ENCODE measurements at places on chromosomes 6 and 20.

GRCh38 chr6:104885518-104886043 lies 25.9 kb upstream of the HACE1 start:
- DNase-seq: no peak

- no peak for DNase-seq
Observed at GRCh38 chr6:14857001-14857400, 388.9 kb upstream of the JARID2 start.

GRCh38 chr6:1254326-1254725 lies 57.6 kb upstream of the FOXQ1 start:
- no peak for DNase-seq

DNA sequence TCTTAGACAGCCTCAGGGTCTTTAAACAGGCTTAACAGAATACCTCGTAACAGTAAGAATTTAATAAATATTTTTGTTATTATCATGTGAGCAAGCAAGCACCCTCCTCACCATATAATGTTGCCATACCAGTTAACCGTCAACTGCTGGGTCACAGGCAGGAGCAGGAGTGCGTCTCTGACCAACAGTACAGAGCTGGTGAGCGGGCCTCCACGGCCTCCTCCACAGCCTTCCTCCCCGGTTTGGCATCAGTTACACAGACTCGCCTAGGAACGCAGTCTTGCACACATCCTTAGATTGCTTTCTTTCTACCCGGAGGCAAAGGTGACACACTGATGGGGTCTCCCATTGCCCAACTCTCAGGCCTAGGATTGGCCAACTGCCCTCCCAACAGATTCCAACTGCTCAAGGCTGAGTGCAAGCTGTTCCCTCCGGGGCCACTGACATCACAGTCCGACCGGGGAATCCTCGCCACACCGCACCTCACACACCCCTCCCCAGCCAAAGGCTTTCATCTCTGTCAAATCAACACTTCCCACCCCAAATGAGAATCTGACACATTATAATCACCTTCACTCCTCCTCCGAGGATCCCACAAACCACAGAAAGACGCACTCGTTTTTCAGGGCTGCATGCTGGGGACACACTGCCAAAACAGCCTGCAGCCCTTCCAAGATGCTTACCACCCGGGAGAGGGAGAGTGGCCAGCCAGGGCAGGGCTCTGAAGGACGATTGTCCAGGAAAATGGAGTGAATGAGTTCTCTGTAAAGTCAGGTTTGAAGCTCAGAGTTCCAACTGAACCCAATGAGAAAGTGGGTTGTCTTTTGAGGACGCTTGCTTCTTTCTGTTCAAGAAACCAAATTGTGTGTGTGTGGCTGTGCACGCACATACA lies 63.2 kb downstream of the PDE10A start:
- no peak for DNase-seq

- no peak for DNase-seq
Observed at GRCh38 chr6:25004357-25004756, 68.6 kb upstream of the RIPOR2 start.

GRCh38 chr6:34096814-34097213 lies 49.1 kb downstream of the GRM4 start:
- DNase-seq: no peak

GRCh38 chr20:49534255-49534712 lies 33.7 kb downstream of the PTGIS start:
- peak; percentile 75 for DNase-seq

DNA sequence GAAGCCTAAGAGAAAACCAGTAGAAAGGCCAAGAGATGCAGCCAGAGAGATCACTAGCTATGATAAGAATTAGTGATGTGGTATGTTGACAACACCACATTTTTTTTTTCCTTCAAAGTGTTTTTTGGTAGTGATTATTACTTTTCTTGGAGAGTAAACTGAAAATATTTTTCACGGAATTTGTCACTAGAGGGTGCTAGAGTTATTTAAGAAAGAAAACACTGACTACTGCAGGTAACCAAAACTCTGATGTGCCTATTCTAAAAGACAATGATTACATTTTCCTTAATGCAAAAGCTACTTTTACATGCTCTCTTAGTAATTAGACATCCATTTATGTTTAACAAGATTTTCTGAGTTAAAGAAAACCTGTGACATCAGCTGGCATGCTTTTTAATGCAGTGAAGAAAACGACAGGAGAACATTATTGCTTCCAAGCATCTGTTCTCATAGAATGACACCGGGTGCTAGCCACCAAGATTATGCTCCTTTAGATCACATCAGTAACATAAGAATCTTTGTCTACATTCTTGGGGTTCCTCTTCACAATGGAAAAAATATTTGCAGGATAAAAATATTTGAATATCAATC lies 28.8 kb downstream of the RWDD2A start:
- peak; percentile 9 for DNase-seq

DNA sequence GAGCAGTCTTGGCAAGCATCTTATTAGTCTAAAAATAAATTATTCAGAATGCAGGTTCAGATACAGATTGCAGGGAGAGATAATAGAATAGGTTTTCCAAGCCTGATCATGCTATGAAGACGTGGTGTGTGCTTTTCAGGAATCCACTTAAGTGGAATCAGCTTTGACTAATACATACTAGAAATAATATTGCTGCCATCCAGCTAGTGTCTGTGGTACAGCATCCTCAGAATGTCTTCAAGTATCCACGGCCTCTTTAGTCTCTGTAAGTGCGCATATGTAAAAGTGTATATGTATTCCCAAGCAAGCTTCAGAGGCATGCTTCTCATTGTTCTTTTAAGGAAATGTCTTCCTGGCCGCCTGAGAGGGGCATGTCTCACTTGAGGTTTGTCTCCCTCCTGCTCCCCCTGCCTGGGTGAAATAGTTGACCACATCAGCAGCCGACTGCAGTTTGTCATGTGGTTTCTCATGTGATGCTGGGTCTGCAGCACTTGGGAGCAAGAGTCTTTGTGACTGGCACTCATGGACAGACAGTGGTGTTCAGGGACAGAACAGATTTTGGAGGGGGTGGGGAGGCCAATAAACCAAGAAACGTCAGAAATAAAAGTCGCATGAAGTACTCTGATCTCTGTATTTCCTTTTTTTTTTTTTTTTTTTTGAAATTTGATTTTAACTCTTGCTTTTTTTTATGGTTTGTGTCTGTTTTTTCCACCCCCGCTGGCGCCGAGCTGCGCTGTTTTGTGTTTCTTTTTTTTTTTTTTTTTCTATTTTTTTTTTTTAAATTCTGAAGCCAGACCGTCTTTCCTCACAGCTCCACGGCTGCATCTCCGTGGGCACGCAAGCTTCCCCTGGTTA lies 150.8 kb downstream of the PRL start:
- DNase-seq: peak; percentile 11

DNA sequence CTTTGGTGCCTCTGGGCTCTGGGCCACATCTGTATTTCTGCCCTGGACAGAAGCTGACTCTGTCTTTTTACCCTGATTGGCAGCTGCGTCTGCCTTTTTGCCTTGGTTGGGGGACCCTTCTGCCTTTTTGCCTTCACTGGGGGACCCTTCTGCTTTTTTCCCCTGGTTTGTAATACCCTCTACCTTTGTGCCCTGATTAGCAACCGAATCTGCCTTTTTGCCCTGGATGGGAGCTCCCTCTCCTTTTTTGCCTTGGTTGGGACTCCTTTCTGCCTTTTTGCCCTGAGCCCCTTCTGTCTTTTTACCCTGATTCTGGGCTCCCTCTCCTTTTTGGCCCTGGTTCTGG lies 23.4 kb downstream of the RRBP1 start:
- DNase-seq: no peak

- no peak for DNase-seq
Observed at GRCh38 chr6:112021691-112022310, 32.1 kb upstream of the CCN6 start.

DNA sequence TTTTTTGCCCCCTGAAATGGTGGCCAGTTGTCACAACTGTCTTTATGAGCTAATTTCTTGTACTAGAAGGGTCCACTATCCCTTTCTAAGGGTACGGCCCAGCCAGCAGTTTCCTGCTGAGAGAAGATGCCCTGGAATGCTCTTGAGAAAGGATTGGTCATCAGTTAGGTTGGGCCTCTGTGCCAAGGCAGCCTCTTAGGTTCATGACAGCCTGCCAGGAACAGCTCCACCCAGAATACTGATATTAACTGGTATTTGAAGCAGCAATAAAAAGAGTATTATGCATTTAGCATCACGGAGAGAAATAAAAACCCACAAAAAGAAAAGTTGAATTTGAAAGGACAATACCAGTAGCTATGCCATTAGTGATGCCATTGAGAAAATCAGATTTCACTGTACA lies 9.0 kb upstream of the HINT3 start:
- no peak for DNase-seq

- no peak for DNase-seq
Observed at GRCh38 chr6:144144996-144145395, 5.3 kb upstream of the STX11 start.

DNA sequence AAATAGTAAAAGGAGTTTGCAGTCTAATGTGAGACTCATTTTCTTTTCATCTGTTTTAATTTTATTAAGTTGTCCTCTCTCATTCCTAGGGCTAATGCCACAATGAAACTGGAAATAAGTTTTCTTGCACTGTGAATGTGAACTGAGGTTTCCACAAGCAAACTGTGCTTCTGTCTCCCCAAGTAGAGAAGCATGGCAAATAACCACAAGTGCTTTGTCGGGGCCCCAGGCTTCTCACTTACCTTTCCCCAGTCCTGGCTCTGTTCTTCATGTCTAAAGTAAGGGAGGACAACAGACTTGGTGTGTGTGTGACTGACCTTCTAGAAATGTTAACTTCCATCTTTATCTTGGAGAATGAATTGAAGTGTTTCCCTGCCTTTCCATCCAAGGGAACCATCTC lies 80.8 kb downstream of the CBFA2T2 start:
- no peak for DNase-seq

GRCh38 chr6:31711233-31711632 lies 3.9 kb upstream of the LY6G6D start:
- no peak for DNase-seq

GRCh38 chr20:10619427-10619826 lies 54.4 kb downstream of the JAG1 start:
- no peak for DNase-seq

DNA sequence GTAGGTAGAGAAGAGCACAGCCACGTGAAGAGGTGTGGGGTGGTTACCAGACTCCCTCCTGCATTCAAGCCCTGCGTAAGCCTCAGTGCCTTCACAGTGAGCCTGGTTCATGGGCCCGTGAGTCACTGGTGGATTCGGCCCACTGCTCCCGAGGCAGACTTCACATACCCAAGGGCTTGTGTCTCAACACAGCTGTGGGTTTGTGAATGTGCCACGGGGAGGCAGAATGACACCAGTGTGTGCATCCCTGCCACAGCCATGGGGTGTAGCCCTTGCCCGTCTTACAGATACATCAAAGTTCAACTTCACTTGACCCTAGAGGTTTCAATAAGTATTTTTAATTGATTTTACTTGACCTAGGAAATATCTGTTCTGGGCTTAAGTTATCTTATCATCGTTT lies 108.5 kb downstream of the MAP3K4 start:
- DNase-seq: no peak

- DNase-seq: no peak
Observed at GRCh38 chr6:102039441-102039840, 645.9 kb downstream of the GRIK2 start.

GRCh38 chr6:89828988-89829471 lies 650 bp upstream of the CASP8AP2 start:
- no peak for DNase-seq

GRCh38 chr6:84605298-84605697 lies 159.1 kb downstream of the TBX18 start:
- DNase-seq: no peak

- peak; percentile 76 for DNase-seq
Observed at GRCh38 chr6:138161338-138162110, at the start of gene ARFGEF3. ARFGEF3 (plus strand) TSS chr6:138161939; CDS start chr6:138162087, 148 bp downstream.

GRCh38 chr6:133424359-133424758 lies 183.2 kb downstream of the EYA4 start:
- DNase-seq: no peak

GRCh38 chr6:44538131-44538806 lies 150.8 kb downstream of the CDC5L start:
- no peak for DNase-seq

- DNase-seq: no peak
Observed at GRCh38 chr6:133833949-133834359, 55.0 kb upstream of the TCF21 start.

DNA sequence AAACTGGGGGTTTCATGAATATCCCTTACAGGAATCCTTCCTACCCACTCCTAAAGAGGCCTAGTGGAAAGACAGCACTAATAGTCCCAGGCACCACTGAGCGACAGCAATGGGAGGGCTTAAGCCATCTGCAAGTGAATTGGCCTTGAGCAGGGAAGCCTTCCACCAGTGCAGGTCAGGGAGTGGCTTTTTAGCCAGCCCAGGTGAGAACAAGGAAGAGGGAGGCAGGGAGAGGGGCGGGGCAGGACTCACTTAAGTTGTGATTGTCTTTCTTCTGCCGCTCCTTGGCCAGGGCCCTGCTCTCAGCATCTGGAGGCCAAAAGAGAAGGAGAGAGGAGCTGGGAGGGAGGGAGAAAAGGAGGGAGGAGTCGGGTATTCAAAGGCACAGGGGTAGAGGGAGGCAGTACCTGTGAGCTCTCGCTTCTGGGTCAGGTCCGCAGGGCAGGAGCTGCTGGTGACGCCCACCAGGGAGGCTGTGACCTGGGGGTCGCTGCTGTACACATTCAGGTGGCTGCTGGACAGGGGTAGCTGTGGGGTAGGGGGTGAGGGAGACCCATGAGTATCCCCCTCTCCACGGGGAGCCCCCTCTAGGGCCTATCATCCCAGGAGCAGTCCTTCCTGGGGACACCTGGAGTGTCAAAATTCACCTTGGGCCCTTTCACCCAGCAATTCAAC lies 47.8 kb downstream of the TFEB start:
- DNase-seq: no peak

DNA sequence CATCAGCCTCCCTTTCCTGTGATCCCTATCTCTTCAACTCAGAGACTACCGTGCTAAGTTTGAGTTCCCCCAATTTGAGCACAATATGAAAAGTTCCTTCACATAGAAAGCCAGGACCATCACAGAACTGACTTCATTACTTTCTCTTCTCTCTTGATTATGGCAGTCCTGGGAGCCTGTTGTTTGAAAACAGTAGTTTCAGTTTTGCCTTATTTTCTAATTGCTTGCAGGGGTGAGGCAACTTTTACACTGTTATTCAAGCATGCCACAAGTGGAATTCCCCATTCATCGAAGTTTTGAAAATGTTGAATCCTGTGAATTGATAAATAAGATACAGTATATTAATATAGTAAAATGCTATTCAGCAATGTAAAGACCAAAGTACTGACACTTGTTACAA lies 569.7 kb upstream of the MARCKS start:
- no peak for DNase-seq

DNA sequence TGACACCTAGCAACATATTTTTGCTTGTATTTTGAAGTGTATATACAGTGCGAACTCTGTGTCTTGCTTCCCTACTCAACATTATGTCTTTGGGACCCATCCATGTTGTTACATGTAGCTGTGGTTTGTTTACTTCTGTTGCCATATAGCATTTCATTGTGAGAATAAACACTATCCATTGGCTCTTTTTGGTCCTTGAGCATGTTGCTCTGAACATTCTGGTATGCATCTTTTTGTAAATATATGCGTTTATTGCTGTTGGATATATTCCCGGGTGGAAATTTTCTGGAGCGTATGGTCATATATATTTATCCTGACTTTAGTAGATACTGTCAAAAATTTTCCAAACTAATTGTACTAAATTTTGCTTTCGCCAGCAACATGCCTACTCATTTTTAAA lies 222.5 kb upstream of the SPTLC3 start:
- no peak for DNase-seq

All from HEK293T (cell line).